GM23338 (cell line): ENCODE measurements at places on chromosomes 3 and 15.
A peak's percentile ranks its signal among the peaks of the same experiment; 100 is the strongest.

- DNase-seq = no peak
Observed at GRCh38 chr3:38601956-38602550, 47.4 kb downstream of the SCN5A start.

DNA sequence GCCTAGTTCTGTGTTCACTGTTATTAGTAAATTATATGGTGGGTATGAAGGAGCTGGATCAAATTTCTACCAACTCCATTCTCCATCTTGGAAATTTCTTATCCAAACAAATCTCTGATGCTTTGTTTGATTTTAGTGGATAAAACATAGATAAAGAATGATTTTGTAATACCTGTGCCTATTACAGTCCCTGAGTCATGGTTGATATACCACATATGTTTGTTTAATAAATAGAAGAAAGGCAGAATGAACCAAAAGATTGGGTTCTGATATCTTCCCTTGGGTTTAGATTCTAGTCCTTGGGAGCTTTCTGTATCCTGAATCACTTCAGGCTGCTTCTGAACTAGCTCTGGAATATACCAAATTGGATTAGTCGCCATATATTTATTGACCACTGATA lies 203.6 kb downstream of the PDCD6IP start:
- no peak for DNase-seq

DNA sequence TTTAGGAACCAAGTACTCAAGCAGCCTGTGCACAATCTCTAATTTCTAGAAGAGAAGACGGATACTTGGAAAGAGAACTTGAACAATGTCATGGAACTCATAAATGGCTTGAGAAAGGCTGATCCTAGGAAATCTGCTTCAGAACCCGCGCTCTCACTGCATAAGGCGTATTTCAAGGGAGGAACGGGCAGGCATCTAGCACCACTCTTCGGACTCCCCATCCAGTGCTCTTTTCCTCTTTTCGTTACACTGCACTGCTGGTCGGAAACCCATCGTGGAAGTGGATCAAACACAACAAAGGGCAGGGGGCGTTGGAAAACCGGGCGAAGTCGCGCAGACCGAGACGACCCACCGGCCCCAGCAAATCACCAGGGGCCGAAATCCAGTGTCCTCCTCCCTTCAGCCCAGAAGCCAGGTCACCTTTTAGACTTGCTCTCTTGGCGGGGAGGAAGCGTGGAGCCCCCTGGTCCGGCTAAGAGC lies 539 bp upstream of the TLNRD1 start:
- no peak for DNase-seq

DNA sequence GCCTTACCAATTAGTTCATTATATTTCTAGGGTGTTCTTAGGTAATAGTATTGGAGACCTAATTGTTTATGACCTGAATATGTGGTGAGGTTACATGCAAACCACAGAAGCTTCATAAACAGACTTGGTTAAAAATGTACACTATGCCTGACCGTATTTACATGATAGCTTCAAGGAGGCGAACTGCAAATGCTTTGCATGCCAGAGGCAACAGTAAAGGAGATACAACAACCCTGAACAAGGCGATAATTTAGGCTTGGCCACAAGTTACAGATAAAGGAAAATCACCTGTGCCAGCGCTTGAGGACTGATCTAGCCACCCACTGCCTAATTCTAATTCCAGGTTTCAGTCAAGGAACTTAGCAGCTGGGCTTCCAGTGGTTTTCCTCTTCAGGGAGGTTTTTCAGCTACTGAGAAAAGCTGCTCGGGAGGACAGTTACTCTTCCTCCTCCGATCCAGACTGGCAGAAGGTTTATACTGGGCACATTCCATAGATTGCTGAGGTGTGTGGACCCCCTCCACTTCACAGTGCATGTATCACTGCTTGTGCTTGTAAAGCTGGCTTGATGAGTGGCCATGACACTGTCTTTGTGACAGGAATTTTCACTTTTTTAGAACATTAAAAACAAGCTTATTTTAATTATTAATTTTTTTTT lies 95.6 kb downstream of the DHX36 start:
- DNase-seq = peak; percentile 28

DNA sequence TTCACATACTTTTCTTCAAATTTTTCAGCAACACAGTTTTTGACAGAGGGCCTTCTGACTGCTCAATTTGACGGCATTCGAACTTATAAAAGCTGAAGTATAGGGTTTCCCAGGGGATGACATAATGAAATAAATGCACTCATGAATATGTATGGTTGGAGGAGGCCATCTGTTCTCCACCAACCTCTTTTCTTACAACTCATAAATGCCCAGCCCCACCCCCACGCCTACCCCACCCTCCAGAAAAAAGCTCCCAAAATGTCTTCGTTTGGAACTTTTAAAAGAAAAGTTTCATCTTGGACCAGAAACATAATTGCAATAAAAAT lies 211.6 kb upstream of the LRRN1 start:
- no peak for DNase-seq

DNA sequence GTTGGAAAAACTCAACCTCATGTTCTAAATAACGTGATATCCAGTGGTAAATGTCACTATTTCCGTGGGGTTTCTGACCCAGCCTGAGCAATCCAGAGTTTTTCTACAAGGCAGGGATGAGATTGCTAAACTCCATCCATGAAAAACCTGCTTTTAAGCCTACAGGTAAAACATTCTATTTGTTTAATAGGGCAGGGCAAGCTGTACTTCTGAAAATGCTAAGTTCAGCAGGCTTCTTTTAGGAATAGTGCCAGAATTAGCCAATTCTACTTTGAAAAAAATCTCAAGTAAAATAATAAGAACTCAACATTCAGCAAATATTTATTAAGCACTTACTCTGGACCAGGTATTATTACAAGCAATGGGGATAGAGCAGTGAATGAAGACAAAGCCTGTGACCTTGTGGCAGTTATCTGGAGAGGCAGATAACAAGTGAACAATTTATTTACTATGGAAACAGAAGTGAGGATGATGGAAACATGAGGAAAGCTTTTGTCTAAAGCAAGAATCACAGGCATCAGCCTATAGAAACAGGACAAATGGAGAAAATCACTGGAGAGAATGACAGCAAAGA lies 13.3 kb downstream of the RPSA start:
- no peak for DNase-seq

- DNase-seq = no peak
Observed at GRCh38 chr3:4724051-4724629, 231.0 kb downstream of the ITPR1 start.

- DNase-seq = no peak
Observed at GRCh38 chr15:91227766-91228165, 127.7 kb downstream of the SV2B start.

DNA sequence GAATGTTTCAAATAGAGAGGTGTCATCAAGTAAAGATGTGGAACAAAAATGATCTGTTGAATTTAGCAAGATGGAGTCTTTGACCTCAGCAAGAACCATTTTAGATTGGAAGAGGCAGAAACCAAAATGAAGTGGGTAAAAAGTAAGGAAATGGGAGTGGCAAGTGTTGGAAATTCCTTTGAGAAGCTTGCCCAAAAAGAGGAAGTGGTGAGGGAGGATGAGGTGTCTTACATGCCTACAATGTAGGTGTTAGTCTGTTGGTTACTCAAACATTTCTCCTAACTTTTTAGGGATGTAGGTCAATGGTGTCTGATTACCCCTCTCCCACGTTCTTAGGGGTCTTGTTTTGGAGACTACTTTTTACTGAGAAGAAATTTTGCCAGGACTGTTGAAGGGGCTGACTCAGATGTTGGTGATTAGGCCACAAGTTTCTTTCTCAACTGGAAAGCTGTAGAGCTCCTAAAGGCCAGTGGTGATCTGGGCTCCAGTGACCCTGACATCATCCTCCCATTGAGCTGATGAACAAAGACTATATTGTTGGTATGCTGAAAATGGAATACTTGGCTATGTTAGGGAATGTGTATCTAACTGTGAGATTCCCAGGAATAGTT lies 5.1 kb downstream of the PPP2R3A start:
- no peak for DNase-seq

DNA sequence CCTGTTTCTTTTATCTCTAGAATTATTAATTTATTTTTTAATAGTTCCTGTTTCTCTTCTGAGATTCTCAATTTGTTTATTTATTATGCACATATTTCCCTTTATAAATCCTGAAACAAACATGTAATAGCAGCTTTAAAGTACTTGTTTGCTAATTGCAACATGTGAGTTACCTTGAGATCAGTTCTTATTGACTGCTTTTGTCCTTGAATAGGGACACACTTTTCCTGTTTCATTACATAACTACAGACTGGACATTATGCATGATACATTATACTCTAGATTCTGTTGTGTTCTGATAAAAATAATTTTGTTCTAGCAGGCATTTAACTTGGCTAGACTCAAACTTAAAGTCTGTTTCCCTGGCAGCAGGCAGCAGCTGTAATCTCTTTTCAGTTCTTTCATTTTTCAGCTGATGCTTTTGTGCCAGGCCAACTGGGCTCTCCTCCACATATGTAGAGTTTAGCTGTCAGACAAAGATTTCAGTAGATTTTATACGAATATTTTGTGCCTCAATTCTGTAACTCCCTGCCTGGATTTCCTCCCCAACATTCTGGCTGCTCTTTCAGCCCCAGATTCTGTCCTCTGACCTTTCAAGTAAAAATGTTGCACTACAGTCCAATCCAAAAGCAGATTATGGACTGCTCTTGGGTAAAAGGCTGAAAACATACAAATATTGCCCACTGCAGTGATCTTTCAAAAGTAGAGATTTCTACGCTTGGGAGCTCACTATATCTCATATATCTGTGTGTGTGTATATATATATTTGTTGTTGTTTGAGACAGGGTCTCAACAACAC lies 41.9 kb downstream of the PCOLCE2 start:
- DNase-seq = no peak

DNA sequence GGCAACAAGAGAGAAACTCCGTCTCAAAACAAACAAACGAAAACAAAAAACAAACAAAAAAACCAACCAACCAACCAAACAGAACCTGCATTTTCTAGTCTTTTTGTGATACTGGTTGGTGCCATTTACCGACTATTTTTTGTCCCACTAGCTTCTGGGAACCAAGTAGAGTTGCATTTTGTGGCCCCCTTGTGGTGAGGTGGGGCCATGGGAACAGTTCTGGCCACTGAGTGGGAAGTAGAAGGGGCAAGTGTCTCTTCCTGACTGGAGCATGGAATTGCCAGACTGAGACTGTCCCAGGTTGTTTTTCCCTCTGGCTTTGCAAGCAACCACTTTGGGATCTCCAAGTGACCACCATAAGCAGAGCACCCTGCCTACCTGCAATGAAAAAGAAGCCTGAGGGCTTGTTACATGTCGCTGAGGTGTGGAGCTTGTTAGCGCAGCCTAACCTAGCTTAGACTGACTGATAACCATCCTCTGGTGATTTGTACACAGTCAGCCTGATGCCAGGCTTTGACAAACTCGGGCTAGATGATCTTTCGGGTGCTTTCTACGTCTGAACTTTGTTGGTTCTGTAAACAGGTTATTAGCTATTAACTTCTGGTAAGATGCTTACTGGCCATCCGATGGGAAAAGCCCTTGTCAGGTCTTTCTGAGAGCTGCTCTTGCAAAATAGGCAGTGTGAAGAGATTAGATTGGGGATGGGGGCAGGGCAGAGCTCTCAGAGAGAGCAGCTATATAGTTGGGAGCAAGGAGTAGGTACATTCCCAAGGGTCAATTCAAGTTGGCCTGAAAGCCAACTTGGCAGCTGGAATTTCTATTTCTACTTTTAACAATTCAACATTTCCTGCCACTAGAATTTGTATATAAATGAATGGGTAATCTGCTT lies 172.2 kb downstream of the SSR3 start:
- DNase-seq = peak; percentile 77

GRCh38 chr3:13451301-13451673 lies 28.8 kb upstream of the HDAC11 start:
- no peak for DNase-seq

DNA sequence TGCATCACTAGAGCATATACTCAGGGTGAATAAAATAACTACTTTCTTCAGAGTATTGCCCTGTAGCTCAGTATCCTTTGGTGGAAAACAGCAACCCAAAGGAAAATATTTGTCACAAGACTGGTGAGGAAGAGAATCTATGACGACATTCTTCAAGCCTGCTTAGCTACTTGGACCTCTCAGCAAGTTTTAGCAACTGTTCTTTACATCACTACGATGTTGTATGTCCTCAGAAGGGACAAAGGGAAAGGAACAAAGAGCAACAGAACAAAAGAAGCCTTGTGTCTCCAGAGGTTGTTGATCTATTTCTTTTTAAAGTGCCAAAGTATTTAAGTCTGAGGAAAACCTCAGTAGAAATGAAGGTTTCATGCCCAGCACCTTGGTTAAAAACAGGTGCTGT lies 746.7 kb downstream of the NAALADL2 start:
- peak; percentile 36 for DNase-seq

DNA sequence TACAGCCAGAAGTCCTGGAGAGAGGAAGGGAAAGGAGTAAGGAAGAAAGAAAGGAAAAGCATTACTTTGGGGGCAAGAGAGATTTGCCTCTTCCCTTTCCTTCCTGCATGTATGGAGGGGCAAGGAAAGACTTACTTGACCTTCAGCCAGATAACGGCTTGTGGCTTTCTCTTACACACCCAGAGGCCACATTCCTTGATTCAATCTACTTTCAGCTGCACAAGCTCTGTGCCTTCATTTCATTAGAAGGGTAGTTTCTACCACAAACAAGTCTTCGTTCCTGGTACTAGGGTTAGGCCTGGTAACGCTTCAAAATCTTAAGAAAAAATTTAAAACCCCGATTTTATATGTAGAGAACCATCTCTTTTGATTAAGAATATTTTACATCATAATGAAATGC lies 835.9 kb downstream of the TUSC7 start:
- DNase-seq = no peak

- no peak for DNase-seq
Observed at GRCh38 chr15:75989045-75989444, 23.2 kb downstream of the NRG4 start.

GRCh38 chr3:115832265-115832664 lies 209.0 kb downstream of the GAP43 start:
- no peak for DNase-seq

DNA sequence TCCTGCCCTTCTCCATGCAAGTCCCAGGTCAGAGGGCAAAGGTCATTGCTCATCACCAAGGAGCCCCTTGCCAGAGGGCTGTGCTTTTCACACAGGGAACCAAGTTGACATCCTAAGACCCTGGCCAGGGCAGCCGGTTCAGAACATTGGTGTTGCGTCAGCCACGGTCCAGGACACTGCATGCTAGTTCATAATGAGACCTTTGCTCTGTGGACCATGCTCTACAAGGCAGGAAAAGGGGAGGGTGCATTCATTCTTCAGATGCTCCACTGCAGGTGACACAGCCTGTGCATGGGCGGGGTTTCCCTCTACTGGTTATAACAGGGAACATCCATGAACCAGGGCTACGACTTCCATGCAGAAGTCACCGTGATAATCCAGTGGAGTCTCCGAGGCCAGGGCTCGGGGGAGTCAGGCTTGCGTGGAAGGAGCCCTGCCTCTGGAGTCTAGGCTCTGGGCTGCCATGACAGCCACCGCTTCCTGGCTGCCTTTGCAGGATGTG lies 81.6 kb downstream of the OCA2 start:
- DNase-seq = peak; percentile 38
